ENCODE measurements at places on chromosomes 1 and 21. TPM values are rescaled to one million over a fixed set of nuclear protein-coding genes. Genes with fewer than 3 reads are reported as not detected.

The PLD5 gene
- 0.03 TPM for total RNA-seq

The ANKRD34A gene
- total RNA-seq, result not detected

The NPR1 gene
- 0.33 TPM for total RNA-seq

The IQCC gene
- 3.8 TPM for total RNA-seq

The NBPF26 gene
- 11.4 TPM for total RNA-seq

- no peak for DNase-seq
Measured at GRCh38 chr1:157478030-157478429, 74.3 kb downstream of the FCRL5 start.

DNA sequence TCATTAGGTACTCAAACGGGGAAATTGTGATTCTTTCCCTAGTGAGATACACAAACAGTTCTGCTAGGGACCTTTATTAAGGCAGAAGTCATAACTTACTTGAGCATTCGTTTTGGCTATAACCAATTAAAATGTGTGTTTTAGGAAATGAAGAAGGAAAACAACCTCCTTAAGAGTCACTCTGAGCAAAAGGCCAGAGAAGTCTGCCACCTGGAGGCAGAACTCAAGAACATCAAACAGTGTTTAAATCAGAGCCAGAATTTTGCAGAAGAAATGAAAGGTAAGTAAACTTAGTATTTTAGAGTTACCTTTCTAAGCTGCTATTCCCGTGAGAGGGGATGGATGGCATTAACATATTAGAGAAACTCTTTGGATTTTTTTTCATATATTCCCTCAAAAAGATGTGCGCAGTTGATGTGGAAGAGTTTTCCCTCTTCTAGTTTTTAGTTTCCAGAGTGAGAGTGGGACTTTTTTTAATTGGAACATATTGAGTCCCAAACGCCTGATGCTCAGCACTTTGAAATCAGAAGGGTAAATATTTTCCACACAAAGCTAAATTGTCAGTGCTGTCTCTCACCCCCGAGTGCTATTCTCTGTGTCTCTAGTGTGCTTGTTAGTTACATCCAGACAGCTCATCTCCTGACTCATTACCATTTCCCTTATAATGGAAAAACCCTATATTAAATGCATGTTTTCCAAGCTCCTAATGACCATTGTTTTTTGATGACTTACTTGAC is 34.9 kb downstream of the CENPF start:
- DNase-seq, result peak; percentile 20

DNA sequence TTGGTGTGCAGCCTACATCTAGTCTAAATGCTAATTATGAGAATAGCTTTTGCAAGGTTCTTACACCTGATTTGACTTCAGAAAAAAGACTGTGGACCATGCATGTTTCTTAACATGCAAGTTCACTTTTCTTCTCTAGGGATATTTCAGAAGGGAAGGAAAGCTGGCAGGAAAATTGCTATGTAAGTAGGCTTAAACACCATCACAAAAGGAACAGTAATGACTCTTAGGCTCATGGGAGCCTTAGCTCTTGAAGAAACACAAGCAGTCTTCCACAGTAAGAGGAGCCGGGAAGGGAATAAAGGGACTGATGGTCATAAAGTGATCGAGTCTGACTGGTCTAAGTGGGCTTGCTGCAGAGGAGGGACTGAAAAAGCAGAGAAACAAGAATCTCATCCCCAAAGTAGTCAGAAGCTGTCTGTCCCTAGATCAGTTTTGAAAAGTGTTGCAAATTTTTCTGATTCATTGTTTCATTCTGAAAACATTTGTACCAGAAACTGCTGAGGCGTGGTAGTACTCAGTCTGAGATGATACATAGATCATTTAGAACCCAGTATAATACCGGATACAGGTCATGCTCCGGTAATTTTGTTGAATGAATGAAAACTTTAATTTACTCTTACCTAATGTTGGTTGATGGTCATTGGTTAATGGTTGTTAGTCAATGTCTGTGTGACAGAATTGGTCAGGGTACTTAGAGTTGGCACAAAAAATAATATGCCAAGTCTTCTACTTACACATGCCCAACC is 40.9 kb downstream of the SMYD2 start:
- DNase-seq, result no peak

GRCh38 chr1:9013819-9014218 is 12.4 kb downstream of the SLC2A7 start:
- no peak for DNase-seq

- DNase-seq, result peak; percentile 53
Measured at GRCh38 chr1:204703826-204704612, 18.5 kb upstream of the LRRN2 start.

DNA sequence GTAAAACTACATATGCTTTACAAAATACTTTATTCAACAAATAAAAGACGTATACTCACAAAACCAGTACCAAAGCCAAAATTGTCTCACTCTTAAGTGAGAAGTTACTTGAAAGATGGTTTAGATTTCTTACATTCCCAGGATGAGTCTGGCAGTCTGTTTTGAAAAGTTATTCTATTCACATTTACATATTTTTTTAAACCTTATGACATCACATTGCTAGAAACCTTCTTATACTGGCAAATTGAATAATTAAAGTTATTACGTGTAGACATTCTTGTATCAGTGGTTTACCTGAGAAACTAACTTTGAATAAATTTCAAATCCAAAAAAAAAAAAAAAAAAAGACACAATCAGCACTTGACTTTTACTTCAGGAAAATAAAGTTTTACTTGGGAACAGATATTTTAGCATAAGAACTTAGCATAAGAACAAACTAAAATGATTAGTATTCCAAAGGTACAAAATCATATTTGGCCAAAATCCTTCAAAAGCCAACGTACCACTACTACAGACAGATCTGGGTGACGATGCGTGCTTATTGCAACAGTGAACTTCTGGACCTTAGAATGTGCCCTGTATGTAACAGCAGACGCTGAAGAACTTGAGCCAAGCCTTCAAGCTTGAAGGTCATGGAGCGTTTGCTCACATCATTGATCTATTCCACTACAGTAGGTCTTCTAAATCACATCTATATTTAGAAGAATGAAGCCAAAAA is 2.5 kb downstream of the CDC42BPA start:
- DNase-seq, result peak; percentile 54

DNA sequence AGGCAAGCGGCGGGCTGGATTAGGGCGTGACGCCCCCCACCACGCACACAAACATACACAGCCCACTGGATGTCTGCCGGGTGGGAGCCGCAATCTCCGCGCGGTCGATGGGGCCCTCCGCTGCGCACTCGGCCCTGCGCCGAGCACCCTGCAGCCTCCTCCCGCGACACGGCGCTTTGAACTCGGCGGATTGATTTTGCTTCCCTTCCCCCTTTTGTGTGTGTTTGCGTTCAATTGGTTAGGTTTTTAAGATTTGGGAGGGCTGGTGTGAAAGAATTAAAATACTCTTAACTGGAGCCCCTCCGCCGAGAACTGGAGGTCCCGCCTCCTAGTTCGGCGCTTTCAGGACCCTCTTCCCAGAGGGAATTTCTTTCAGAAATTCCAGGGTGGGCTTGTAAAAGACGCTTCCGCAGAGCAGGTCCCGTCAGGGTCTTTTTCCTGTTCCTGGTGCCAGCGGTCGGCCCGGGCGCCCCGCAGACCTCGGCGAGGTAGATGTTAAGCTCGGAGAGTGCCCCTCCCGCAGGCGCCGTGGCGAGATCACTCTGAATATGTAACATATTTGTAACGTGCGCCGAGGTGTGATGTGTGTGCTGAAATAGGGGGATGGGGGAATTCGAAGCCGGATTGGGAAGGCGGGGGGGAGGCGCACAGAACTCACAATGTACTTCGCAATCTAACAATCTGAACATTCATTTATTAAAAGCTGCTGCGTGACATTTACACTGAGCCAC is 8.0 kb upstream of the BARHL2 start:
- DNase-seq, result no peak

DNA sequence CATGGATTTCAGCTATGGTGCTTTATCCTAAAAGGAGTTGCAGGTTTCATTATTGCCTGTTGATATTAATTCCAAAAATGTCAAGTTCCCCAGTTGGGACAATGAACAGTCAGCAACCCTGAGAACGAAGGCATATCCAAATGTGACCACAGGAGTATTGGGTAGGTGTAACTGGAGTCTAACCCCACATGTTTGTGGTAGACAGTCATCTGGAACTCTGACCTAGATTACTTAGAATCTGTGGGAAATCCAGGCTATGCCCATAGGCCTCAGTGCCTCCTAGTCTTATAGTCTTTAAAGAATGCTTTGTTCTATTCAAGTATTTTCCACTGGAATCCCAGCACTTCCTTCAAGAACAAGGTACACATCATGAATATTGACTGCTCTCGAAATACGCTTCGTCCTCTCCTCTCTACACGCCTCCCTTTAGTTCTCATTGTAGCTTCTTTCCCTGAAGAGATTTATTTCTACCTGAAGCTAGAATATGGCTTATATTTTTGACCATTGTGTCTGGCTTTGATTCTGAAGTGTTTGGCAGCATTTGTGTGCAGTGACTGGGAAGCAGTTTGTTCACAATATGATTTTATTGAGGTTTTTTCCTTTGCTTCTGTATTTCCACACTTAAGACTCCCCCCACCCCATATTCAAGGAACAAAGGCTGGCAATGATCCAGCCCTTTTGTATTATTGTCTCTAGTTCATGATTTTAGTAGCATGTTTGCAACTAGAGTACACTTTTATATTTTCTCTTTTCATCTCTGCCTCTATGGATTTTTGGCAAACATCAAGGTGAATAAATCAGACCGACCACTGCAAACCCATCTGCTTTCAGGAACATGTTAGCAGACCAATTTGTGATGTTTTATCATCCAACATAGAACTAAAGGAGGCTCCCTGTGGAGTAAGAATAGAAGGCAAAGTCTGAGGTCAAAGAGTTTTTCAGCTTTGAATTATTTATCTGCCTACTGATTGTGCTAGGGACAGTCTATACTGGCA is 178.6 kb downstream of the GPR52 start:
- no peak for DNase-seq

DNA sequence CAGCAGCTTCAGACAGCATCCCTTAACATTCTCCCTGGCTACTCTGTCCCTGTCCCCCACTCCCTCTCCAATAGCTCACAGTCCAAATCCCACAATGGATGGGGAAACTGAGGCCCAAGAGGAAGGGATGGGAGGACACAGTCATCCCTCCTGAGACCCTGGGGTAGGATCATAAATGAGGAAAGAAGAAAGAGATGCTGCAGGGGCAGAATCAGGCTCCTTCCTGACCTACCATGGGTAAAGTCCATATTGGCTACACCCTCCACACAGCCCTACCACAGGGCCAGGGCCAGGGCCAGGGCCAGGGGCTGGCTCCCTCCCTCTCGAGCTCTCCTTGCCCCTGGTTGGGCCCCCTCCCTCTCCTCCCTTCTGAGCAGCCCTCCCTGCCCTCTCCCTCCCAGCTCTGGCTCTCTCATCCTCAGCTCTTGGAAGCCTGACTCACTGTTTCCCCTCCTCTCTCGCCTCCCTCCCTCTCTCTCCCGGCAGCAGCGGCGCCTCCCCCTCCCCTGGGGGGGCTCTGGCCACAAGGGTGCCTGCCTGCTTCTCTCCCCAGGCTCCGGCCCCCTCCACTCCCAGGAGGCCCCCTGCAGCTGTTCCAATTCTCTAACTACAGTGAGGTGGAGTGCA is 4.9 kb downstream of the AHDC1 start:
- DNase-seq, result peak; percentile 72

- DNase-seq, result no peak
Measured at GRCh38 chr1:51421964-51422363, 91.6 kb upstream of the TTC39A start.

GRCh38 chr1:245687636-245688535 is 533.1 kb downstream of the KIF26B start:
- no peak for DNase-seq

DNA sequence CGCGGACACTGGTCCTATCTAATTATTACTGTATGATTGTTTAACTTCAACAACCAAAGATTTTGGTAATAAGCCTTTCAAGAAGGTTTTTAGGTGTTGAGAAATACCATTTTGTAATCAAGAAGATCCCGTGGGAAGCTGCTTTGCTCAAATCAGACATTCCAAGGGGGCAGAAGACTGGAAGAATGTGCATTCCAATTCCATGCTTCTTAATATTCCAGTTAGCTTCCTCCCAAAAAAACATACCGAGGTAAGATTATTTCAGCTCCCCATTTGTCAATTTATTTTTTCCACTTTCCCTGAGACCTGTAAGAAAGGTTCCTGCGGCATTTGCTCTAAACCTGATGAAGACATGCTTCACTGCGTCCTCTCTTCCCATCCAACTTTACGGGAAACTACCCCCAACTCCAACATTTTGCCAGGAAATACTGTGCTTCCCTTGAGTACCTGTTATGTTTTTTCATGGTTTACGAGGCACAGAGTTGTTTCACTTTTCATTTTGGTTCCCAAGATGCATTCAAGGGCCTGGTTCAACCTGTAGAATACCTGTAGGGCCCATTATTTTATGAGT is 4.1 kb downstream of the CNN3 start:
- DNase-seq, result no peak

DNA sequence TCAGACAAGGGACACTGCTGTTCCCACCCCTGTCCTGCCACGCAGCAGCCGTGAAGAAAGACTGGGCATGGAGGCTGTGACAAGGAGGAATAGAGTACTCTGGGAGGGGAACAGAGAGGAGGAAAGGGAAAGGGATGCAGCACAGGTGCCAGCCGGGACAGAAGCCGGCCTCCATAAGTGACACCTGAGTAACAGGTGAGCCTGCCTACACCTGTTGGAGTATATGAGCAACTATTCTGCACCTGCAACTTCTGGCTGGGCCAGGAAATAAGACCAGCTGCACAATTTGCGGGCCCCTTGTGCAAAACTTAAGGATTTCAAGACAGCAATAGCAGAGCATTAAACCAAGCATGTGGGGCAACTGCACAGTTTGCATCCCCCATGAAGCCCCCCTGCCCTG is 72.5 kb upstream of the GOLT1A start:
- no peak for DNase-seq

DNA sequence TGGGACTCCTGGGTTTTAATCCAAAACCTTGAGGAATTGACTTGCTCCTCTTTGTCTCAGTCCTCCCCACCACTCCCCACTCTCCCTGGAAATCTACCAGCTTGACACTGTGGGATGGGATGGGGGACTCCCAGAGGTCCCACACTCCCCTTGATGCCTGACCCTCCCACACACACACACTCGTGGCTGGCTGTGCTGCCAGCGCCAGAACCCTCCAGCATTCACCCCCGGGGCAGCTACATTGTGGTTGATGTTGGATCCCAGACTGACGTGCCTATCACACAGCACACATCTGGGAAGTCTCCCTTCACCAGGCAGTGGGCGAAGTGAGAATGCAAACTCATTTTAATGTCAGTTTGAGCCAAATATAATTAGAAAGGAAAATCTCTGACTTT is 10.0 kb downstream of the KIRREL1 start:
- DNase-seq, result peak; percentile 71

GRCh38 chr1:115790356-115790755 is 21.8 kb upstream of the CASQ2 start:
- no peak for DNase-seq

- no peak for DNase-seq
Measured at GRCh38 chr1:8809342-8809736, 8.1 kb downstream of the RERE start.

DNA sequence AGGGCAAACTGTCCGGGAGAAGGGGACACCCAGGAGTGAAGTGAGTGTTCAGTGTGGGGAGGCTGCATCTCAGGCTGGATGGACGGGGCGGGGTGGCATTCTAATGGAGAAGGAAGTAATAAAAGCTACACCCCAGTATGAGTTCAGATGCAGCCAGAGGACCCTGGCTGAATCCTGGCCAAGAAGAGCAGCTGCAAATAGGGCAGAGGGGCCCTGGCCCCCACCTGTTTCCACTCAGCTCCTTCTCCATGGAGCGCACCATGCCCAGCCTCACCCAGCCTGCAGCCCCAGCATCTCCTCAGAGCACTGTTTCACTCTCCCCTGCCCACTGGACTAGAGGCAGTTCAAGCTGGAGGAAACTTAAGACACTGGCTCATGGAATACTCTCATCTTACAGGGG is 46.4 kb downstream of the KCND3 start:
- DNase-seq, result no peak

- peak; percentile 16 for DNase-seq
Measured at GRCh38 chr21:25733859-25734653, 648 bp downstream of the ATP5PF start.
